Stomach (tissue), 19 donors: ENCODE measurements at places on chromosomes 11 and 22. TPM values are rescaled to one million over a fixed set of nuclear protein-coding genes. Genes with fewer than 3 reads are reported as not detected.

DNA sequence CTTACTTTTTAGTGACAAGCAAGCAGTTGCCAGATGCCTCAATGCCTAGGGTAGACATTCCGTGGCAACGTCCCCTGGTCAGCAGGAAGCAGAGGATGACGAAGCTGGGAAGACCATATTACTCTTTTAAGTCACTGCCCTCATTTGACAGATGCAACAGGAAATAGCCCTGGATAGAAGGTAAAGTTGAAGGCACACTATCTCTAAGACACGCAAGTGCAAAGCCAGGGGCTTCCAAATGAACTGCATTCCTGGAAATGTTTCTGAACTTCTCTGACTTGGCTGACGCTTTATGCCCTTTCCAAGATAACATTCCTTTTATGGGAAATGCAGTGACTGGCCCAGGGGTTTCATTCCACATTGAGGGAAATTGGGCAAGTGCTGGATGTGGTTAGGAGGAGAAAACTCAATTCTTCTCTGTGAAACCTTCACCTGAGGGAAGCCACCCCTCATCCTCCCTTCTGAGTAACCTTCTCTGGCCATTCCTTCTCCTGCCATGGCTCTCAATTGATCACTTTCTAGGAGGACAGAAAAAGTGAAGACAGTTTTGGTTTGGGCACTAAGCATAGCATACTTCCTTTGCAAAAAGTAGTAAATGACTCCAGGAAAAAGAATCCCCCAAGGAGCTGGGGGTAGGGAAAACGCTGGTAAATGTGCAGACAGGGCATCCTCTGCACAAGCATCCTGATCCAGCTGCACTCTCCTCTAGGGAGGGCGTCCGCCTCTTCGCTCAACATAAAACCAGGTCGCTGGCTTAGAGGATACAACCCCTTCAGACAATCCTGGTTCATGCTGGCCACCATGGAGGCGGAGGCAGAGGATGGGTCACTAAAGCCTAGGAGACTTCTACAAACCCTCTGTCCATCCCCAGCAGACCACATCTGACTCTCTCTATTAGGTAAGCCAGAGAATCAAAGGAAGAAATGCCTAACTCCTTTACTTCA is 14.5 kb downstream of the PCSK7 start:
- no peak for DNase-seq

DNA sequence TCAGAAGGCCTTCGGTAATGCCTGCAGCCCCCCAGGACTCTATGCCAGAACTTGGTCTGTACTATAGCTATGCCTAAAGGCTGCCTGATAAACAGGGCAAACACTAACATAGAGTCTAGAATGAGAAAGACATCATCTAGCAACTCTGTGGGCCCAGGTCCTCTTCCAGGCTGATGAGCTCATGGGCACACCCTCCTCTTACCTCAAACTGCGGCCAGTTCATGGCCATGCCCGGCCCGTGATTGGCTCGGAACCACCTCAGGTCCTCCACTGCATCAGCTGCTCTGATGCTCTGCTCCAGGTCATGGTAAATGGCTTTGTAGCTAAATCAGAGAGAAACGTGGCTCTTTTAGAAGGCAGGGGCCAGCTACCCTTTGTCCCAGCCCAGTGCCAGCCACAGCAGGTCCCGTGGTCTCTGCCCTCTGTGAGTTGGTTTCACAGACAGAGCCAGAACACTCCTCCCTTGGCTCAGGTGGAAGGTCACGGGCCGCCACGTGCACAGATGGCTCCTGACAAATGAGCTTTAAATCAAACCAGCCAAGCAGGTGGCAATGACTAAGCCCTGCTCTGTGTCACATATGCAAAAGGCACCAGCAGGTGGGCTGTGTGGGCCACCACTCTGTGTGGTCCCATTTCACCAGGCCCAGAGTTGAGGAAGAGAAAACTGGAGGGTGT is 25.0 kb upstream of the ARFGAP3 start:
- DNase-seq, result peak; percentile 69

- no peak for DNase-seq
Observed at GRCh38 chr11:47332791-47333525, 19.5 kb downstream of the MYBPC3 start.

DNA sequence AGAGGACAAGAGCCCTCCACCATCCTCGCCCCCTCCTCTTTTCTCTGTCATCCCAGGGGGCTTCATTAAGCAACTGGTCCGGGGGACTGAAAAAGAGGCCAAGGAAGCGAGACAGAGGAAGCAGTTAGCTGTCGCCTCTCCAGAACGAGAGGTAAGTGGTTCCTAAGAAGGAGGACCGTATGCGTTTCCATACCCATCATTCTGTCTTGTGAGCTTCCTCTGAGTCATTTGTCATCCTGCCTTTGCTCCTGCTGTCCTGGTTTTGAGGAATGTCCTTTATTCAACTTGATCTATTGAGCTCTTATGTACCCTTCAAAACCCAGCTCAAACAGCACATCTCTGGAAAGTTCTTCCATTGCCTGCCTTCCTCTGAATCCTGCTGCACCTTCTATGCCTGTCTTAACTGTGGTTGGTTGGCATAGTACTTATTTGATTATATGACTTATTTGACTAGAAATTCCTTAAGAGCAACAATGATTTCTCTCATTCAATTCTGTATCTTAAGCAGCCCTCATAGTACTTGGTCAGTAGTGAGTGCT is 21.3 kb downstream of the MYO18B start:
- DNase-seq, result no peak

- DNase-seq, result no peak
Observed at GRCh38 chr11:119754656-119755355, 25.8 kb upstream of the NECTIN1 start.

DNA sequence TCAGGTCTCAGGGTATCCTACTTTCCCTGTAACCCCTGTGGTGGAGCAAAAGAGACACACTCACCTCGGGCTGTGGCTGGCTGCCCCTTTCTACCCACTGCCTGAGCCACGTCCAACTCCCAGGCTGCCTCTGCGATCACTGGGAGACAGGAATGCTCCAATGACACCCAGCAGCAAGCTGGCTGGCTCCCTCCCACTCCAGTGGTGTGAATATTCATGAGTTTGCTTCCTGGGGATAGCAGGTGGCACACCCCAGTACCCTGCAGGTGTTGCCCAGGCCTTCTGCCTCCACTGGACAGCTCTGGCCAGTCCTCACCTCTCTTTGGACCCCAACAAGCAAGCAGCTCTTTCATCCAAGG is 9.7 kb downstream of the GAL3ST1 start:
- no peak for DNase-seq

Gene ELP4
- total RNA-seq, result 28.5 TPM

Gene MMP12
- total RNA-seq, result not detected

Gene NLRP14
- not detected for total RNA-seq
